ENCODE measurements at places on chromosomes 1 and 21.

DNA sequence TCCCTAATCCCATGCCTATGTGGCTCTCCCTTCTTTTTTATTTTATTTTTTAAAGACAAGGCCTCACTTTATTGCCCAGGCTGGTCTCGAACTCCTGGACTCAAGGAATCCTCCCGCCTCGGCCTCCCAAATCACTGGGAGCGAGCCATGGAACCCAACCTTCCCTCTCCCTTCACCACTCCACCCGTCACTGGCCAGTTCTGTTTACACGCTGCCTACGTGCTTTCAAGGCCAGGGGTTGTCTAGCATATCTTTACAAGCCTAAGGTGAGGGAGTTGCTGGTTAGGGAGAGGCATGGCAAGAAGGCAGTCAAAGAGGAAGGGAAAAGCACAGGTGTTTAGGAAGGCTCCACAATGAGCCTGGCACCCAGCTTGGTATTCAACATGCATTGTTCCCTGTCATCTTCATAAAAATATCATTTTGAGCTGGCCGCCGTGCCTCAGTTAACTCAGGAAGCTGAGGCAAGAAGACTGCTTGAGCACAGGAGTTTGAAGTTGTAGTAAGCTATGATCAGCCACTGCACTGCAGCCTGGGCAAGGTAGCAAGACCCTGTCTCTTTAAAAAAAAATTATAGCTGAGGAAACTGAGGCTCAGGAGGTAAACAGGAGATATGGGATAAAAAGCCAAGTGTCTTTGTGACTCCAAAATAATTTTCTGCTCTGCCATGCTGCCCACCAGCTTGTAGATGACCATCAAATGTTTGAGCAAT is 1.1 kb downstream of the RHBDL2 start:
- DNase-seq: no peak

GRCh38 chr1:22736501-22737080 is 26.0 kb downstream of the EPHB2 start:
- DNase-seq: no peak

- no peak for DNase-seq
Measured at GRCh38 chr1:113692342-113692741, 66.9 kb downstream of the PHTF1 start.

GRCh38 chr1:76666499-76666898 is 200.8 kb upstream of the ST6GALNAC5 start:
- DNase-seq: no peak

DNA sequence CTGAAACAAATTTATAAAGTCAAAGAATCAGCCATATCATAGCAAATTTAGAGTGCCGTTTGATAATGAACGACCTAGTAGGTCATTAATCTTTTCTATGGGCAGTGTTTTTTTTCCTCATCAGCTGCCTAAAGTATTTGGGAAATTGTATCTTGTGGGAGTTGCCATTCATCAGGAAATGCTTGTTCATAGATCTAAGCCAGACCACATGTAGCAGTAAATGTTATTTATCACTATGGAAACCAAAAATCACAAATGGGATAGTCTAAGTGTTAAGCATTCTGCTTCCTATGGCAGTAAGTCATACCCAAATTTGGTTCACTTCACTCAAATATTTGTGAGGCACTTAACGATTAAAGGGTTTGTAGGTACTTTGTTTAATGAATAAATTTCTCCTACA is 52.9 kb downstream of the LRRC8D start:
- DNase-seq: peak; percentile 18

- no peak for DNase-seq
Measured at GRCh38 chr1:208158640-208159554, 85.3 kb downstream of the PLXNA2 start.

DNA sequence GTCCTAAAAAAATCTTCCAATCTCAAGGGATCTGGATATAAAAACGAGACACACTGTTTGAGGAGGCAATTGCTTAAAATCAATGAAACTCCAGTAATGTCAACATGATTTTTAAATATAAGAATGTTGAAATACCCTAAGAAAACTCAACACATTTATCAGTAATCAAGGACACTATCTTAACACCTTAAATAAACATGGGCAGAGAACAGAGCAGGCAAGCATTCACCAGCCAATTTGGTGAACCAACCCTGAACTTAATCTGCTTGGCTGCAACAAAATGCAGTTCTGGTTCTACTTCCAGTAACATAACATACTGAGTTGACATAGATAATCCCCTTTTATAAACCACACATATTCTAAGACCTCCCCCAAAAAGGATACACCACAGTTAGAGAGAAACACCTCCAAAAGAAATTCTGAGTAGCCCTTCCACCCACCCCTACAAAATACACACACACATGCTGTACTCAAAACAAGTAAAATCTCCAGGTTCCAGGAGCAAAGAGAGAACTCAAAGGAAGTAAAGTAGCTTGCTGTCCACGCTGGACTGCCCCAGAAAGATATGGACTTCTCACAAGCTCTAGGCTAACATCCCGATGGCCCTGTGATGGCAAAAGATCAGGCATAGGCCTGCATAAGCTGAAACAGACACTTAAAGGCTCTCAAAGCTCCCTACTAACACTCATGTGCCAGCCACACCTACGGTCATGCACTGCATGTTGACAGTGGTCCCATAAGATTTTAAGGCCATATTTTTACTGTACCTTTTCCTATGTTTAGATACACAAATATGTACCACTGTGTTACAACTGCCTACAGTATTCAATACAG is 30.5 kb downstream of the TP53BP2 start:
- no peak for DNase-seq

GRCh38 chr21:38346286-38346685 is 89.5 kb downstream of the KCNJ15 start:
- no peak for DNase-seq

DNA sequence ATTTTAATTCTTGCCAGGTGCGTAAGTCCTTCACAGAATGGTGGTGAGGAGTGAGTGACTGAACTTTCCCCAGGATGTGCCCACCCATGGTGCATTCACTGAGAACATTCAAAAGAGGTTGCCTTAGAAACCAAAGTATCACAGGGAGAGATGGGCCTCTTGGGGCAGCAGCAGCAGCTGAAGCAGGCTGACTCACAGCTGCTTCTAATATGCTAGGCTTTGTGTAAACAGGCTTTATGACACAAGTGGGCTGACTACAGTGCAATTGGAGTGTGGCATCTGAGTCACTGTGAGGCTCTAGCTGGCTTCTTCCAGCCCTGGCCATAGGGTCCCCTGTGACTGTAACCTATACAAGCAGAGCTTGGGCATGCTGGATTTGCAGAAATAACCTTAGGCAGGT is 12.6 kb downstream of the PIGP start:
- DNase-seq: no peak

DNA sequence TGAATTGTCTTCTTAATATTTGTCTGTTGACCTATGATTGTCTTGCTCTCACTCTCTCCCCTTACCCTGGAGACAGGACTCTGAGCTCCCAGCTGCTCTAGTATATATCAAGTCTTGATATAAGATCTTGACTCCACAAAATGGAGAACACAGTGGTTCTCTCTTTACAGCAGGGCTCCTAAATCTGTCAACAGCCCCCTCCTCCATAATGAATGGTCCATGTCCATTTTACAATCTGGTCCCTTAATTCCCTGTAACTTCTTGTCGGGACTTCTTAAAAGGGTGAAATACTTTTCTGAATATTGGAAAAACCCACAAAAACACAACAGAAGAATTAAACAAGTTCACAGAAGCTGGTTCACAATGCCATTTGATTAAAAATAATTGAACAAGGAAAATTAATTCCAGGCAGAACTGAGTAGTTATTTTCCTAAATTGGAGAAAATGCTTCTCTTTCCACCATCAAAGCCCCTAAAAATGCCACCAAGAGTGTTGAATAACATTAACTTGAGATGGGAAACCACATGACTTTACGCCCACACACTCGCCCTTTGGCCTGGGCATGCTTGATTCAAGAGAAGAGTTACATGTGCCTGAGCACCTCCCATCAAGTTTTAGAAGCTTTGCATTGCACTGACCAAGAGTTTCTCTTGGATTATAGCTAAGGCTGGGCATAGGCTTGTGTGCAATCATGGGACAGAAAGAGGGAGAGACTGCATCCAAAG is 109.8 kb downstream of the TOMM20 start:
- DNase-seq: no peak

- DNase-seq: no peak
Measured at GRCh38 chr1:15406614-15407559, 2.8 kb upstream of the EFHD2 start.

GRCh38 chr21:36347278-36347961 is 27.4 kb downstream of the MORC3 start:
- DNase-seq: no peak

DNA sequence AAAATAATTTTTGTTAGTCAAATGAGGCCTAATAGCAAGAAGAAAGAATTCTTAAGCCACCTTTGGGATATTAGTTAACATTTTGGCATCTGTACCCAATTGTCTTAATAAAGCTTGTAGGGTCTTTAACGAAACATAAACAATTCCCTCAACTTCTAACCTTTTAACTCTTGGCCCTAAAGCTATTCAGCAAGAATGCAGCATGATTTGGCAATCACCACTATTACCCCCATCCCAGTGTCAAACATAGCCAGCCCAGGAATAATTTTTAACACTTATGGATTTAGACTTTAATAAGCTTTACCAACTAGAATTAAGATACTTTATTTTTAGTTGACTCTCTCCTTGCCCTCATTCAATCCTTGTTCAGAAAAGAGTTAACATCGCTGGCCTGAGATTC is 2.5 kb upstream of the SLC16A4 start:
- no peak for DNase-seq

GRCh38 chr1:16927711-16928485 is 6.2 kb downstream of the CROCC start:
- DNase-seq: no peak

GRCh38 chr1:109981004-109981335 is 3.6 kb upstream of the AHCYL1 start:
- DNase-seq: no peak
